Hippocampal formation (tissue), 2 donors: ENCODE measurements at places on chromosomes 1 and 21.

GRCh38 chr1:78492386-78492950 lies 1.7 kb downstream of the PTGFR start:
- no peak for DNase-seq

DNA sequence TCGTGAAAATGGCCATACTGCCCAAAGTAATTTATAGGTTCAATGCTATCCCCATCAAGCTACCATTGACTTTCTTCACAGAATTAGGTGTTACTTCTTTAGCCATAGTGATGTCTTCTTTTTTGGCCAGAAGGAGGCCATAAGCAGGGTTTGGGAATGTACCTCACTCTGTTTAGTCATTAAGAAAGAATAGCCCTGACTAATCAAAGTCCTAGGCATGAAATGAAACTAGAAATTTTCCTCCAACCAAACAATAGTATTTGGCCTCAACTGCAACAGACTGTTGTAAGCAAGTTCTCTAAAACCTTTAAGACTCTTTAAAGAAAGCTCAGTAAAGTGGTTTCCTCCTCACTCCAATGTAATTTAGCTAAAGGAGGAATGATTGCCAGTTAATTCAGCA lies 163.9 kb downstream of the AKT3 start:
- DNase-seq: no peak

DNA sequence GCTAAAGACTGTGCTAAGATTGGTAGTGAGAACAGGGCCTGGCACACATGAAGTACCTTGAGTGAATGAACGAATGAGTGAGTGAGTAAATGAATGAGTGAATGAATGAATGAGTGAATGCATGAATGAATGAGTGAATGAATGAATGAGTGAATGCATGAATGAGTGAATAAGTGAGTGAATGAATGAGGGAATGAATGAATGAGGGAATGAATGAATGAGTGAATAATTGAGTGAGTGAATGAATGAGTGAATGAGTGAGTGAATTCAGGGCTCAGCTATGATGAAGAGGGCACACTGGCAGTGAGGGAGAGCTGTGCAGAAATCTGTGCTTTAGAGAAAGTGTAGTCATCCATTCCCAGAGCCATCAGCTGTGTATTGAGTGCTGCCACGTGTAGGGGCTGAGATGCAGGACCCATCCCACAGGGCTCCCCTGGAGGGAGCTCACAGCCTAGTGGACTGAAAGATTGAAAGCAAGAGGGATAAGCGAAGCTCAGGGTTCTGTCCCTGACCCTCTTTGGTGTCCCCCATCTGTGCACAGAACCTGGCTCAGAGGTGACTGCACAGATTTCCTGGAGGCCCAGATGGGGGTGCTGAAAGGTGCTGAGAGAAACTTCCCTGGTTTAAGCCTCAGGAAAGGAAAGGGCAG lies 217.9 kb upstream of the VAMP3 start:
- no peak for DNase-seq

- no peak for DNase-seq
Measured at GRCh38 chr1:154861607-154862094, 8.4 kb downstream of the KCNN3 start.

- no peak for DNase-seq
Measured at GRCh38 chr1:111882559-111882958, 106.9 kb downstream of the KCND3 start.

GRCh38 chr1:58762806-58763205 lies 21.0 kb downstream of the JUN start:
- no peak for DNase-seq

- DNase-seq: no peak
Measured at GRCh38 chr1:151862604-151863003, 9.1 kb upstream of the THEM5 start.

GRCh38 chr1:158509471-158510156 lies 37.6 kb downstream of the OR10R2 start:
- DNase-seq: no peak

- DNase-seq: no peak
Measured at GRCh38 chr1:42392255-42392654, 11.7 kb downstream of the RIMKLA start.

DNA sequence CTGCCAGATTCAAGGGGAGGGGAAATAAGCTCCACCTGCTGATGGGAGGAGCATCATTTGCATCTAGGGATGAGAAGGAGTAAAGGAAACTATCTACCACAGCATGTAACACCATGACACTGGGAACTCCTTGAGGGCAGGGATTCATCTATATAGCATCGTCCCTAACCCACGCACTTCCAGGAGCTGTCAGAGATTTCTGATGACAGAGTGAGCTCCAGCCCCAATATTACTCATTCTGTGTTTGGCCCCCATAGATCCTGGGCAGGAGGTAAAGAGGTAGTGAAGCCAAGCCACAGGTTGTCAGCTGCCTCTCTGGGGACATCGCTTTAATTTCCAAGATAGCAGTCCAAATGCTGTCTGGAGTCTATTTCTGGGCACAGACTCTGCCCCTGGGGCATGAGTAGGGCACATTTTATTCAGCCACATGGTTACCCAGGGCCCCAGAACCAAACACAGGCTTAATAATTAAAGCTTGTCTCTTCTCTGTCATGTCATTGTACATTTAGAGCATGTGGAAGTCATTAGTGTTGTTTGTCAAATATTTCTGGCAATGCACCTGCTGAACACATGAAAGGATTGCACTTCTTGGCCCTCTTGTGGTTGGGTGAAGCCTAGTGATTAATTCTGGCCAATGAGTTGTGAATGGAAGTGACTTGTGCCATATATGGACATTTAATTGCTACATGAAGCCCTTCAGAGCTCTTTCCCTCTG lies 105.9 kb upstream of the POU3F1 start:
- DNase-seq: no peak

- DNase-seq: no peak
Measured at GRCh38 chr1:205692423-205692822, 12.1 kb upstream of the SLC45A3 start.

DNA sequence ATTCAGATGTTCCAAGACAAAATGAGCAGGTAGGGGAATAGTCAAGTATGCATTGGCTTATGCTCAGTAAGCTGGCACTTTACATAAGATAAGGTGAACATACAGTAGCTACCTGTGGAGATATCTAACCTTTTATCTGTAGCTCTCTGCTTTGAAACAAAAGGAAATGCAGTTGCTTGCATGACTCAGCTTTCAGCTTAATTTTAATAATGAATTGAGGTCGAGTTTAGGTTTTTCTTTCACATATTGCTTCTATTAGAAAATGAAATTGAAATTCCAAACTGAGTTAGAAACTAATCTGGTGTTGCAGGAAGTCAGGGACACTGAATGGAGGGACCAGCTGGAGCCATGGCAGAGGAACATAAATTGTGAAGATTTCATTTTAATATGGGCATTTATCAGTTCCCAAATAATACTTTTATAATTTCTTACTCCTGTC lies 8.3 kb downstream of the FRRS1 start:
- no peak for DNase-seq

DNA sequence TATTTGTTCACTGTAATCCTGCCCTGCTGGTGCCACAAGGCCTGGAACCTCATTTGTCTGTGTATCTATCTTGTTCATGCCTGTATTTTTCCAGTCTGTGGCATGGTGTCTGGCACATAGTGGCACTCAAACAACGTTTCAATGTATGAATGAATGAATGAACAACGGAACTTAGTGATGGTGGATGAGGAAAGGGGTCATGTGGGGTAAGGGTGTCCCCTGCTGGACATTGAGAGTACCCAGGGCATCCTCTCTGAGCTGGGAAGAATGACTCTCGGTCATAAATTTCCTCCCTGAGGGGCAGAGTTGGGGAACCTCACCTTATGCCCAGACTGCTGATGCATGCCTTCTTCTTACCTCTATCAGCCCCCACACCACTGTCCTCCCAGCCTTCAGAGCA lies 18.9 kb upstream of the ZNF683 start:
- DNase-seq: no peak

DNA sequence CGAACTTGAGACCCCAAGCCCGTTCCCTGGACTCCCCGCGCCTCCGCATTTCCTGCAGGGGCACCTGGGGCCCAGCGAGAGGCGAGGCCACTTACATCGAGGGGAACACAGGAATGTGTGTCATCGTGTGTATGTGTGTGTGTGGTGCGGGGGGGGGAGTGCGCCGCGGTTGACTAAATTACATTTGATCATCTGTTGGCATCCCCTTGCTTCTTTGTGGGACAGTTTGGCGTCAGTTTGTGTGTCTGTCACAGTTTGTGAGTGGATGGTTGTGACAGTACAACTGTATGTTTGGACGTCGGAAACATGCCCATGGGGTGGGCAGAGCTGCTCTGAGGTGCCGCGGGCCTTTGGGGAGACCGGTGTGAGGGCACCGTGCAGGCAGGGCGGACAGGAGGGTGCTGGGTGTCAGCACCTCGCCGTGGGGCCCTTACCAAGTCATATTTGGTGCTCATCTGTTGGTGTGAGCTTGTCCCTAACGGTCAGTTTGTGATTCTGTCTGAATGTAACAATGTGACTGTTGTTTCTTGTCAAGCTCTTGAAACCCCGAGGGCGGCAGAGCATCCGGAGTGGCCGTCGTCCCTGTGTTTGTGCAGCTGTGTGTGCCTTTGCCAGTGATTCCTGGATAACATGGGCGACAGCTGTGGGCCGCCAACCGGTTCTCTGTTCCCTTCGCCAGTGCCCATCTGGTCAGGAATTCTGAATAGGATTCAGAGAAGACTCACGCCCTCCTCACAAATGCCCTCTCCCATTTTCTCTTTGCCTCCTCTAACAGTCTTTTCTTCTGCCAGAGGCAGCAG lies 899 bp downstream of the OPRD1 start:
- DNase-seq: no peak

DNA sequence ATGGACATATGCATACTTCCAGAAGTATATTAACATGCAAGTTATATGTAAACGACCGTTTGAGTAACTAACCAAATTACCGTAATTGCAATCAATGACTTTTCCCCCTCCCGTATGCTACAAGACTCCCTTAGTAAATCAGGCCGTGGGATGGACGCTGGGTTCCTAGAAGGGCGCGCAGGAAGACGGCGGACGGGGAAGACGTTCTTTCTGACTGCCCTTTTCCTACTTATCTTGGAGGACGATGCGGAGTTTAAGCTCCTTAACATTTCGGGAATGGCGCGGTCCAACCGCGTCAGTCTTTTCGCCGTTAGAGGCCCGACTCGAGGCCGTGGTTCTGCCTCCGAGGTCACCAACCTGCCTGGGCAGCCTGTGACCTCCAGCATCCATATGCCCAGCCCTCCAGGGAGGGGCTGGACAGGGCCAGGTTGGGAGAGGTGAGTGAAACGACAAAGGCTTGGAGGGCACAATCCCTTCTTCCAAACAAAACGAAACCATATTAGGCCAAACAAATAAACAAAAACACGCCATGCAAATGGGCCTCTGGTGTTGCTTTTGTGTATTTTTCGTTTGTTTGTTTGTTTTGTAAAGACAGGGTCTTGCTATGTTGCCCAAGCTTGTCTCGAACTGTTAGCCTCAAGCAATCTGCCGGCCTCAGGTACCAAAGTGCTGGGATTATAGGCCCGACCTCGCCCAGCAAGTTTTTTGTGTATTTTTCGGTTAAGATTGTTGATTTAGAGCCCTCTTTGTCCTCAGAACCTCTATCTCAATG lies 873 bp upstream of the PI4KB start:
- DNase-seq: no peak

GRCh38 chr1:234656070-234656895 lies 46.3 kb upstream of the IRF2BP2 start:
- no peak for DNase-seq

- DNase-seq: no peak
Measured at GRCh38 chr1:1371746-1372711, 3.0 kb downstream of the AURKAIP1 start.

DNA sequence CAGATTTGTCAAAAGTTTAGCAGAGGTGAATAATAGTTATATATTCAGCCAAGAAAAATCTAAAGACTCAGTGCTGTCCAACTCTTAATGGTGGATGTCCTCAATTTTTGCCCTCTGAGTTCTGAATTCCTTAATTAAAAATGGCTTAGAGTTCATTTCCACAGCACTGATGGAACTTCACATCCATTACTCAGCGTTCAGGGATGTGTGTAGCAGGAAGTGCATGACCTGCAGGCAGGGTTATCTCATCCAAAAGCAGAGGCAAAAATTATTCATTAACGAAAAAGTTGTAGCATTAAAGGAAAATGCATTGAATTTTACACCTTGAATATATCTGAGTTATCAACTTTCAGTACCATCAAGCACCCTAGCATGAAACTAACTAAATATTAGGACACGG lies 96.7 kb downstream of the ZP4 start:
- DNase-seq: no peak

DNA sequence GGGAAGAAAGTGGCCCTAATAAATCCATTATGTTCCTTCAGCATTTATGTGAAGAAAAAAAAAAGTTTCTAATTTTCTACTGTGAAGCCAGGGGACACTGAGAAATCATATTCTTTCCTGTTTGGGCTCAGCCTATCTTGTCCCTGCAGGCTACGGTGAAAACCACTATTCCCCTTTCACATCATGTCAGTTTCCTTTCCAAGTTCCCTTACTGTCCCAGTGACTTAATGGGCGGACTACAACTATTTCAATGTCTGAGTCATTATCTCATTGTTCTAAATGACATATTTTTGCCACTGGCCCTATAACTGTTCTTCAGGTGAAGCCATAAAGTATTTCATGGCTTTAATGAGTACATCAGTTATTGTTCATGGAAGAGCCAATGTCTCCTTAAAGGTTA lies 71.3 kb upstream of the BEND5 start:
- no peak for DNase-seq

GRCh38 chr1:243393096-243393495 lies 137.3 kb downstream of the SDCCAG8 start:
- no peak for DNase-seq

GRCh38 chr1:75203415-75204277 lies 69.5 kb downstream of the LHX8 start:
- no peak for DNase-seq
